Aorta (tissue), 5 donors: ENCODE measurements at places on chromosomes 1 and 21. TPM values are rescaled to one million over a fixed set of nuclear protein-coding genes. Genes with fewer than 3 reads are reported as not detected.
A peak's percentile ranks its signal among the peaks of the same experiment; 100 is the strongest.

DNA sequence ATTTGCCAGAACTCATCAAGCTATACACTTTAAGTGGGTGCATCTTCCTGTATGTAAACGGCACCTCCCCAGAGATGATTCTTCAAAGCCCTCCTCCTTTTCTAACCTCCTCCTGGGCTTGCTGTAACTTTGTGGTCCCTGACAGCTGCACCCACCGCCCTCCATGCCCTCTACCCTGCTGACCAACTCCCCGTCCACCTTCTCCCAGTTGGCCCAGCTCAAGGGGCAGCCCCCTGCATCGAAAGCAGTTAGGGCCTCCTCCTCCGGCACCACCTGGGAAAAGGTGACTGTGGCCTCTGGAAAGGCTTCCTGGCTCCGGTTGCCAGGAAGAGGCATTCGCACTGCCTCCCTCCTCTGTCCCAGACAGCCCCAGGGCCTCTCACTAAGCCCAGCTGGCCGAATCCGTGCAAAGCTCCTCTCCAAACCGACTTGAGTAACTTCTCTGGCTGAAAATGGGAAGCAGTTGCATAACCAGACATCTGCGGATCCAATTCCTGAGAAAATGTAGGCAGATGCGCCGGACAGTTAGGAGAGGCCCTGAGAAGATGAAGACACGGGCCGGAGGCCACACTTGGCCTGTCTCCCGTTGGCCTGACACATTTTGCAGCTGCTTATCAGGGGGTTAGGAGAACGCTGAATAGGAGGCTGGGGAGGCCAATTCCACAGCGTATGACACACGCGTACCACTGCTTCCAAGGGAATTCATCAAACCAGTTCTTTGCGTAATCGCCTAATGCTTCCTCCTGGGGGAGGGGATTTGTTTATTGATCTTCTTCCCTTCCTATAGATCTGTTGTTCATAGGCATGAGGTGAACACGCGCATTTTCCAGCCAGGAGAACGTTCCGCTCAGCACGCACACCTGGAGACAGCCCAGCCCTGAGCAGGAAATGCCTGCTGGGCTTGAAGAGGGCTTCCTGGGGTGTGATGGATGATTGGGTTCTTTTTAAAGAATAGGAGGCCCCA is 48.7 kb upstream of the COL6A2 start:
- no peaks in the 10 kb centered on the region for H3K4me1 ChIP-seq
- peak overlapping the region; percentile 14 for H3K27ac ChIP-seq
- no peaks in the 10 kb centered on the region for H3K27me3 ChIP-seq

DNA sequence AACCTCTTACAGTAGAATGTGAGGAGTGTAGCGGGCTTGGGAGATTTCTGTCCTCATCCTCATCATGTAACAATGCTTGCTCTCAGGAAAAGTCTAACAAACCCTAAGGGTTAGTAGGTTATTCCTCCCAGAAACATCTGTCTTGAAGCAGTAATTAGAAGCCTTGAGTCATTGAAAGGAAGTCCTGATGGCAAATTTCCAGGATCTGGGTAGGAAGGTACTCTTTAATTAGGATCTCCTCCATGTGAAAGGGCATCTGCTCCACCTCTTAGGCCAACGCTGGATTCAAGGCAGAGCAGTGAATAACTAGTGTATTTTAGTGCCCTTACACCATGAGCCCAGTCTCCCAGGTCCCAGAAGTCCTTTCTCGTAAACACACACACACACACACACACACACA is 106.6 kb upstream of the BARHL2 start:
- no peaks in the 10 kb centered on the region for H3K4me1 ChIP-seq
- H3K4me3 ChIP-seq: no peak overlapping the region
- H3K27me3 ChIP-seq: no peaks in the 10 kb centered on the region
- no peaks in the 10 kb centered on the region for H3K36me3 ChIP-seq

DNA sequence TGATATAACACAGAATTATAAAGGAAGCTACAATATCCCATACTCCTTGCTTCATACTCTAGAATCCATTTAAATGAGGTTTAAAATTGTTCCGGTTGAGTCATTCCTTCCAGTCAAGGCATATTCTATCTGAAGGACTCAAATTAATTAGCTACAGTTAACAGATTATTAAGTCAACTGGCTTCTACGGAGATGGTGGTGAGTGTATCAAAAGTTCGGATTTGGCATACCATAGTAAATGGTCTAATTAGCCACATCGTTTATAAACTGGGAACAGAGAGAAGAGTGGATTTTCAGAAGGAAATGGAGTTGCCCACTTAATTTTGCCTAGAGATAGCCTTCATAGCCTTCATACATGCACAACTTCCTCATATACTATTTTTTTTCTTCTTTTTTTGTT is 1095.3 kb downstream of the TTLL7 start:
- H3K27ac ChIP-seq: no peak overlapping the region
- no peak for DNase-seq
- H3K36me3 ChIP-seq: no peaks in the 10 kb centered on the region
- no peaks in the 10 kb centered on the region for H3K4me1 ChIP-seq
- no peak overlapping the region for H3K4me3 ChIP-seq

The SLFNL1 gene
- 1.0 TPM for total RNA-seq

DNA sequence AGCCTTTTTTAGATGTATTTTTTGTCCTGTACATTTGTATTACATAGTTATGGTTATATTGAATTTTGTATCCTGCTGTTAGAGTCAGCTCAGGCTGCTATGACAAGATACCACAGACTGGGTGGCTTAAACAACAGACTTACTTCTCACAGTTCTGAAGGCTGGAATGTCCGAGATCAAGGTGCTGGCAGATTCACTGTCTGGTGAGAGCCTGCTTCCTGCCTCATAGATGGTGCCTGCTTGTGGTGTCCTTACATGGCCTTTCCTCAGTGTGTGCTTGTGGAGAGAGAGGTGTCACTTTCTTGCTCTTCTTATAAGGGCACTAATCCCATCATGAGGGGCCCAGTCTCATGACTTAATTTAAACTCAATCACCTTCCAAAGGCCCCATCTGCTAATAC is 23.1 kb upstream of the MYSM1 start:
- no peaks in the 10 kb centered on the region for H3K36me3 ChIP-seq
- H3K27me3 ChIP-seq: no peaks in the 10 kb centered on the region
- no peak overlapping the region for H3K27ac ChIP-seq

DNA sequence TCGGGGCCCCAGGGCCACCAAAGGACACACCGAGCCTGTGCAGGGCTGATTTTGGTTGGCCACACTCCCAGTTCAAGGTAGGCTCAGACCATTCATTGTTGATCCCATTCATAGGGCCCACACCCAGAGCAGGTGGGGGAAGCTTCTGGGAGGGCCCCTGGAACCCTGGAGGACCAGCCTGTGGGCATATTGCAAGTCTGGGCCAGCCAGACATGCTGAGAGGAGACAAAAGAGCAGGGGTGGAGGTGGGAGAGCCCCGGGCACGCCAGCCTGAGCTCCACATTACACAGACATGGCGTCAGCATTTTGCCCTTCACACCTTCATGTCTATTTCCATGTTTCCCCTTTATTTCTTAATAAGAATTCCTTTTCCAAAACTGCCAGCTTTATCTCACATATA is 25.7 kb downstream of the PMVK start:
- H3K4me1 ChIP-seq: no peaks in the 10 kb centered on the region
- H3K27me3 ChIP-seq: no peaks in the 10 kb centered on the region
- no peaks in the 10 kb centered on the region for H3K36me3 ChIP-seq
- no peak for DNase-seq

DNA sequence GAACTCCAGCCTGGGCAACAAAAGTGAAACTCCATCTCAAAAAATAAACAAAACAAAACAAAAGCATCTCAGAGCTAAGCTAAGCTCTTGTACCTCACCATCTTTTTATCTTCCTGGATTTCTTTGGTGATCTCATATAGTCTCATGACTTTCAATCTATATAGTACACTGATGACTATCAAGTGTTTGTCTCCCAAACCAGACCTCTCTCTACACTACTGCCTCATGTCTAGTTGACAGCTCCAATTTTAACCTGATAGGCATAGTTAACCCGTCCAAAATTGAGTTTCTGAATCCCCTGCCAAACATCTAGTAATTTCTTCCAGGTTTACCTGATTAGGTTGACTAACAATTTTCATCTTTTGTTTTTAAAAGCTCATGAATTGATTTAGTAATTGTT is 151.7 kb downstream of the COP1 start:
- no peaks in the 10 kb centered on the region for H3K4me1 ChIP-seq
- H3K27ac ChIP-seq: no peak overlapping the region
- H3K36me3 ChIP-seq: no peaks in the 10 kb centered on the region
- H3K27me3 ChIP-seq: no peaks in the 10 kb centered on the region
- no peak for DNase-seq

DNA sequence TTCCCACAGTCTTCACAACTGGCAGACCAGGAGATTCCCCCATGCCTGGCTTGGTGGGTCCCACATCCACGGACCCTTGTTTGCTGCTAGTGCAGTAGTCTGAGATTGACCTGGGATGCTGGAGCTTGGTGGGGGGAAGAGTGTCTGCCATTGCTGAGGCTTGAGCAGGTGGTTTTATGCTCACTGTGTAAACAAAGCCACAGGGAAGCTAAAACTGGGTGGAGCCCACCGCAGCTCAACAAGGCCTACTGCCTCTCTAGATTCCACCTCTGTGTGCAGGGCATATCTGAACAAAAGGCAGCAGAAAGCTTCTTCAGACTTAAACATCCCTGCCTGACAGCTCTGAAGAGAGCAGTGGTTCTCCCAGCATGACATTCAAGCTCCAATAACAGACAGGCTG is 177.3 kb upstream of the ETV3 start:
- H3K4me1 ChIP-seq: no peaks in the 10 kb centered on the region
- no peaks in the 10 kb centered on the region for H3K36me3 ChIP-seq
- peaks cover 3% of the 10 kb centered on the region for H3K27me3 ChIP-seq
- no peak overlapping the region for H3K4me3 ChIP-seq
- H3K27ac ChIP-seq: no peak overlapping the region
- no peak for DNase-seq

DNA sequence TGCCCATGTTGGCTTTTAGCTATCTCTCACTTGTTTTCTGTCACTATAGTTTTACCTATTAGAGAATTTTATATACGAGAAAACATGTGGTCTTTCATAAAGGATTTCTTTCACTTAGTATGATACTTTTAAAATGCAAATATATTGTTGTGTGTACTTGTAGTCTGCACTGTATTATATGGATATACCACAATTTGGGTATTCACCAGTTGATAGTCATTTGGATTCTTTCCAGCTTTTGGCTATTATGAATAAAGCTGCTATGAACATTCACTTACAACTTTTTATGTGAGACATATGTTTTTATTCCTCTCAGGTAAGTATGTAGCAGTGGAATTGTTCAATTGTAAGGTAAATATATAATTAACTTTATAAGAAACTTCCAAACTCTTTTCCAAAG is 441.5 kb downstream of the GPATCH2 start:
- DNase-seq: no peak
- no peak overlapping the region for H3K4me3 ChIP-seq
- no peaks in the 10 kb centered on the region for H3K27me3 ChIP-seq
